T1000 (cell line): ENCODE measurements at places on chromosomes 6 and 20.

GRCh38 chr6:157560691-157561413, 179.9 kb downstream of the ZDHHC14 start:
- no peak for DNase-seq

DNA sequence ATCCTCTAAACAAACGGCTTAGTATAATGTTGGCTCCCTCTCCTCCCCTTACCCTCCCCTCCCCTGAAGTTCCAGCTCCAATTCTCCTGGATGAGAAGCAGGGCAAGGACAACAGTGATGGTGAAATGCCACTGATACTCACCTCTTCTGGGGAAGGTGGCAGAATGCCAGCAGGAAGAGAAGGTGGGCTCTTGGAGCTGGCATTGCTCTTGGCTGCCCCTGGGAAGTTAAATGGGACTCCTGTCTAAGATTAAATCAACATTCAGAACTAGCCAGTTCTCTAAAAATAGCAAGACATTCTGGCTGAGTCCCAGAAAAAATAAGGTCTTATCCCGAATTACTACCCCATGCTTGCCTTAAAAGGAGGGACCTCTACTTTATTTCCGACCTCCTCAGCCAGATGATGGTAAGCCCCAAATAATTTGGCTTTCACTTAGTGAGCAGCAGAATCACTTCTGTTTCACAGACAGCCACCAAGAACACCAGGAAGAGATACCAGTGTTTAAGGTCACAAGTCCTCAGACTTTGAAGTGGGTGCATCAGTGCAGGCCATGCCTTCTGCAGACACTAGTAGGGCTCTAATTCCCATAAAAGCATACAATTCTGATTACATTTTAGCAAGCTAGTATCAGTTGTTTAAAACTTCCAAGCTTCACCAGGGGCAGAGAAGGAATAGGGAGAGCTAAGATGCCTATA, 46.0 kb upstream of the IL17A start:
- no peak for DNase-seq

DNA sequence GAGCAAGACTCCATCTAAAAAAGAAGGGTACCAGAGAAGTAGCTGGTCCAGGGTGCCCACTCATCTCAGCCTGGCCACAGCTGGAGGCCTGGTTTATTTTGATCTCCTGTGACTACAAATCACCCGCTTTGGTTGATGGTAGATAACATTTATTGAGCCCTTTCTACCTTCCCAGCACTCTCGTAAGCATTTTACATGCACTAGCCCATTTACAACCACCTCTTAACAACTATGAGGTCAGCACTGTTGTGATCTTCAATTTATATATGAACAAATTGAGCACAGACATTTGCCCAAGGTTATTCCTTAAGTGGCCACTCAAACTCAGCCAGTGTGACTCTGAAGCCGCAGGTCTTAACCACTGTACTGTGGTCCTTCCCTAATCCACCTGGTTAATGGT, 104.7 kb downstream of the EPM2A start:
- DNase-seq = no peak

GRCh38 chr20:14956026-14956425, 618.6 kb upstream of the FLRT3 start:
- DNase-seq = no peak

DNA sequence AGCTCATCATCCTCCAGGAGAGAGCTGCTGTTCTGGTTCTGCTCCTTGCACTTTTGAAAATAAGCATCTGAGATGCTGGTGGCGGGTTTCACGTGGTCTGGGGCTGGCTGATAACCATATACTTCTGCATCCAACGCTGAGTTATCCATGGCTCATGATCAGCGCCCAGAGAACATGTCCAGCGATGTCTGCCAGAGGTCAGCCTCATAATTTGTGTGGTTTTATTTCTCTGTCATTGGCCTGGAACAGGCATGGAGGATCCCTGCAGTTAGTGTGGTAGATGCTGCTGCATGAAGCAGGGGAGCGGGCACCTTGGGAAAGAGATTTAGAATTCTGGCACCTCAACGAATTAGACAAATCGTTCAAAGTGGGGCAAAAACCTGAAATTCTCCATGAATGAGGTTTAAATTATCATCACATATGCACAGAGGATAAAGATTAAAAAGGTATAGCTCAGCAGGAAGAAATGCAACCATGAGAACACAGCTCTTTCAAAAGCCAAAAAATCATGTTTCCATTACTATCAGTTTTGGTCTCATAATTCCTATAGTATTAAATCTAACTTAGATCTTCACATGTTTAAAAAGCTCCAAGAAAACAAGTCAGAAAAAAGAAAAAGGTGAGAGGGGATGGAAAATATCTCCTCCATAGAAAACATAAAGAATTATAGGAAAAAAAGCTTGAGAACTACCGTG, 157.2 kb downstream of the SOD2 start:
- no peak for DNase-seq

DNA sequence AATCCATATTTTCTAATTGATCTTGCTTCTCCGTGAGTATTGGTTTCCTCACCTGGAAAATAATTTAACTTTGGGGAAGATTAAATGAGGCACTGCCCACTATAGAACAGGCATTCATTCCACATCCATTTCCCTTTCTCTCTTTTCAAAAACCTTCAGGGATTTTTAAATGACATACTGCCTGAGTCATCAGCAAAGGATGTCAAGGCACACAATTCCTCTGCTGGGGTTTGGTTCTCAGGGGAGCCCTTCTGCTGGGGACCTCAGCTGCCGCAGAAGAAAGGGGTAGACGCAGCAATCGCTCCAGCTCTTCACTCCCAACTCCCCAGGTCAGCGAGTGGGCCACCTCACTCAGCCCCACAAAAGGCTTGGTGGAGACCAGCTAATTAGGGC, 90.7 kb upstream of the BACH2 start:
- no peak for DNase-seq
